Stimulated activated naive CD4-positive, alpha-beta T cell (primary cell): ENCODE measurements at places on chromosomes 2 and 18.
A peak's percentile ranks its signal among the peaks of the same experiment; 100 is the strongest.

- no peak for DNase-seq
These were observed 1057.5 kb upstream of the FAM98A start for GRCh38 chr2:34656632-34657031.

- no peak for DNase-seq
These were observed at the start of gene CCDC178 for GRCh38 chr18:33440060-33441043. Gene CCDC178 (minus strand): TSS chr18:33440721. CDS start chr18:33412088, 28,633 bp downstream.

DNA sequence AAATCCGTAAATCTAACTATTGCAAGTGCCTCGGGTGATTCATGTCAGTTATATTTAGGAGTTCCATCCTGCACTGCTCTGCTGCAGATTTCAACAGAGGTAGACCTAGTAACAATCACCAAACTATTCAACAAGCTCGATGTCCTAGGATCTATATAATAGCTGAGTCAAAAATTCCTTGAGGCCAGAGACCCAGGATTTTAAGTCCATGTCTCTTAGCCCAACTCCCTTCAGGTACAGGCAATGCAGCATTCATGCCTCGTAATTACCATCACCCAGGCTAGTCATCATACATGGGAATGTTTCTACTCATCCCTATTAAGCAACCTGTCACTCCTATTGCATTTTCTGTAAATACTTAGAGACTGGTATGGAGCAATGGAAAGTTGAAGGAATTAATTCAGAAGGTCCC, 729 bp downstream of the TM4SF20 start:
- DNase-seq, result no peak

GRCh38 chr2:182553483-182553882, 126.6 kb upstream of the PDE1A start:
- no peak for DNase-seq

DNA sequence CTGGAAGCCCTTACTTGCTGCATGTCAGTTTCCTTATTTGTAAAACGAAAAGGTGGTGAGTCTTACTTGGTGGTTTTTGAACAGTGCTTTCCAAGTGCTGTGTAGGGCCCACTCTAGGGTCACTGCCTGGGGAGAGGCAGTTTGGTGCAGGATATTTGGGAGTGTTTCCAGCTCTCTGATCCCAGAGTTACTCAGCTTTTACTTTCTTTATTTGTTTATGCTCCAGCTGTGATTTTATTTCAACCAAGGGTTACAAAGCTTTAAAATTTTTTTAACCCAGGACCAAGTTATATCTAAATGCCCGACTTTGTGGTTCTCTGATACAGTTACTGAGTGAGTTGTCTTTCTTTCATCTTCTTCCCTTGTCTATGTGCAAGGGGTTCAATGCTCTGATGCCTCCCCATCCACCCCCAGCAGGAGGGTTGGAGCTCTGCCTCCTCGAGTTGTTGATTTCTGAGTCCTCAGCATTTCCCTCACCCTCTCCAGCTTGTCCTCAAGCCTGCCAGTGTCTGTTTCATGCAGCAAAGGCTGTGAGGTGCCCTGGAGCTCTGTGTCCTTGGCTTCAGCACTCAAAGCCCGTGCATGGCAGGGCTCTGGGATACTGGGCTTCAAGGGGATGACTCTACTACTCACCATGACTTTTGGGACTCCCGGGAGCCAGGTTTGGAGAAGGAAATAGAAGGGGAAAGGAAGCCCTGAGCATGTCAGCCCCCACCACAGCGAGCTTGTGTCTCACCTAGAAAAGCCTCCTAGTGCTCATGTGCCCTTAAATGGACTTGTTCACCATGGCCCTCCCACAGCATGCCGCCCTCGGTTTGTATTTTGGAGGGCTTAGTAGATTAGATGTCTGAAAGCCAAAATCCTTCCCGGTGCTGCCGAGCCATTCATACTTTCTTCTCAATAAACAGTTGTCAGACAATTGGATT, 236.8 kb downstream of the SETBP1 start:
- DNase-seq, result no peak

- DNase-seq, result no peak
These were observed 226.2 kb downstream of the CCDC74A start for GRCh38 chr2:131753640-131754561.

- DNase-seq, result no peak
These were observed 1062.6 kb downstream of the LRP1B start for GRCh38 chr2:141068053-141068682.

- no peak for DNase-seq
These were observed 469.3 kb upstream of the RAB12 start for GRCh38 chr18:8139891-8140406.

- no peak for DNase-seq
These were observed 49.9 kb upstream of the TAF1B start for GRCh38 chr2:9793156-9793917.

GRCh38 chr2:39875914-39876267, 96.8 kb upstream of the THUMPD2 start:
- no peak for DNase-seq

- no peak for DNase-seq
These were observed 89.9 kb downstream of the MTA3 start for GRCh38 chr2:42658306-42658705.

- no peak for DNase-seq
These were observed 544 bp downstream of the EVA1A start for GRCh38 chr2:75560022-75560767.

DNA sequence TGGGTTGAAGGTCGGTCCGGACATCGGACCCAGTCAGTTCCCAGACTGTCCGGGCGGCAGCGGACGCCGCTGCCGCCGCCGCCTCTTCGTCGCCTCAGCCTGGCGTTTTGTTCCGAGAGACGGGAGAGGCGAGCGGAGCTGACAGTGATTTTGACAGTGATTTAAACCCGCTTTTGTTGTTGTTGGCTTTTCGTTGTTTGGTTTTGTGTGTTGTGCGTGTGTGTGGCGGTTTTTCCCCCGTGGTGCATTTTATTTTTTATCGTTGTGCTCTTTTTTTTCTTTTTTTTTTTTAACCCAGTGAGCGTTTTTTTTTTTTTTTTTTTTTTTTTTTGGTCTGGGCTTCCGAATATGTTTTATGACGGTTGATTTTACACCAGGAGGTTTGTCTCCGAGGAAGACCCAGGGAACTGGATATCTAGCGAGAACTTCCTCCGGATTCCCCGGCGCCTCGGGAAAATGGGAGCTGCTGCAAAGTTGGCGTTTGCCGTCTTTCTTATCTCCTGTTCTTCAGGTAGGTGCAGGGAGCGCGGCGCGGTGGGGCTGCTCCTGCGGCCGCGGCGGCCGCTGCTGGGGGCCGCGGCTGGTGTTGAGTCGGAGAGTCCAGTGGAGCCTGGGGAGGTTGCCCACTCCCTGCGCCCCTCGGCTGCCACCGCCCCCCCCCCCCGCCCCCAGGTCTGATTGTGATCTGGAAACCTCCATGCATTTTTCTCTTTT, at the start of gene ACVR2A:
Gene ACVR2A, plus strand, starts transcription at position 333 of the 714 bp plus-strand sequence. Its CDS starts 124 bp downstream, at position 457.
- DNase-seq, result peak; percentile 47

DNA sequence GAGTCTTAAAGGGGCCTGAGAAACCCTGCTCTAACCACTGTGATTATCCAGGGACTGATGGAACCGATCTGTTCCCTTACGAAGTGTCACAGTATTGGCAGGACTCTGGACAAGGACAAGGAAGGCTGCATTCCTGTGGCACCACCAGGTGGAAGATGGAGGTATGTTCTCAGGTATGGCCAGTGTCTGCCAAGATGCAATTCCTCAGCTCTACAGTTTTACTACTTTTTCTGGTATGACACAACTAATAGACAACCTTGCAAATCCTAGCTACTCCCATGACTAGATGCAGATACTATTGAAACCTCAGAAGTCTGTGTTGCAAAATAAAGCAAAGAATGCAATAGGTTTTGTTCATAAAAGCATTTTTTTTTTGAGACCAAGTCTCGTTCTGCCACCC, 14.6 kb downstream of the RAB31 start:
- DNase-seq, result no peak

DNA sequence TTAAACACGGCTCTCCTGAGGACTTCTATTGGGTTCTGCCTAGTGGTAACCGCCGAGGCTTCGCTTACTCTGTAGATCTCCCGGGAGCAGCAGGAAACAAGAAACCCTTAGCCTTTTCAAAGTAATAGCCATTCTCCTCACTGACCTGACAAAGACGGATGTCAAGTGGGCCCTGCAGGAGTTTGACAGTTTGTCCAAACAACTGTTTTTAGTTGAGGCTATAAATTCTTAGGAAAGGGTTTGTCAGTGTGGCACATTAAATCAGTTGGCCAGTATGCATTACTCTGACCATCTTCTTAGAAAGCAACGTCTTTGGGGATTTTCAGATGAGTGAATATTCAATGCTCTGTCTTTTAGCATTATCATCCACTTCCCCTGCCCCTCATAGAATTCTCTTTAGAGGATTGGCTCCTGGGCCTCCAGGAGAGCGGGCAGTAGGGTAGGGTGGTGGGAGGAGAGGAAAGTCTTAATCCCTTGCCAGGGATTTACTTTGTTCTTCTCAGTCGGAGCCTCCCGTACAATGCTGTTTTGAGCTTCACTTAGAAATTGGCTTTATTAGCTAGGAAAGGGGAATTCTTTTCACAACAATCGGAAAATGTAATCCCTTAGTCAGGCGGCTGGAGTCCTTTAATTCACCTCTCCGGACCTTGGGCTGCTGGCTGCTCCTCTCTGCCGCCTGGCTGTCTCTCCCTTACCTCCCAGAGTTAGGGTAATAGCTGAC, 13.3 kb upstream of the C18orf32 start:
- no peak for DNase-seq

DNA sequence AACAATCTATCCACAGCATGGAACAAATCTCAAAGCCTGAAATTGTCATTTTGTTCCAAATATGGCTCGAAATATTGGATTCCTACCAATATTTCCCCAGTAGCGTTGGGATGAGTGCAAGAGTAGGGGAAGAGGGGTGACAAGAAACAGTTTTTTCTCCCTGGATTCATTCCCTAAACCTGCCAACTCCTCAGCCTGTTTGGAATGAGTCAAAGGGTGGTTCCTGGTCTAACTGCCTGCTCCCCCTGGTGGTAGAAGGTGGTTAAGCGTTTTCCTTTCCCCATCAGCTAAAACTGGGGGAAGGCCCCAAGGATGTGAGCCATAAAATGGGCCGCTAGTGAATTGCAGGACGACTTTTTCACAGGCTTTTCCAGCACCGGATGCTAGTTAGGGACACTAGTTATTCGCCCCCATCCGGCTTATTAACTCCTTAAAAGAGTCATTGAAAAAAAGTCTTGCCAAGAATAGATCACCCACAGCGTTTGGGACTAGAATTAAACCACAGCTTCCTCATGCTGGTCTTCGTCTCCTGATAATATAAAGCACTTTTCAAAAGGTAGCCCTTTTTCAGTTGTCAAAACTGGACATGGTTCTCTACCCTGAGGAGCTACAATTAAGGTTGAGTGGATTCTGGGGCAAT, 72.5 kb downstream of the DHRS9 start:
- DNase-seq, result peak; percentile 27

DNA sequence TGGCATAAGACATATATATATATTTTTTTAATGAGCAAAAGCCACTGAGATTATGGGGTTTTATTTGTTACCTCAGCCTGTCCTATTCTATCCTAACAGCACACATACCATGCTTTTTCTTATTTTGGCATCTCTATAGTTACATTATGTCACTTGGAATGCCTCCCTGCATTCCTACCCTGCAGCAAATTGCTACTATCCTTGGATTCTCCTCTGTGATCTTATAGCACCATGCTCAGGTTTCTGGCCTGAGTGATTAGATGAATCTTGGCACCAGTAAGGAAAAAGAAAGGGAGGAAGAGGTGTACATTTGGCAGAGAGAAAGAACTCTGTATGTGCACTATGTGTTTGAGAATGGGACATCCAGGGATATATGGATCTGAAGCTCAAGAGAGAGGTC, 86.3 kb upstream of the PELI1 start:
- no peak for DNase-seq

DNA sequence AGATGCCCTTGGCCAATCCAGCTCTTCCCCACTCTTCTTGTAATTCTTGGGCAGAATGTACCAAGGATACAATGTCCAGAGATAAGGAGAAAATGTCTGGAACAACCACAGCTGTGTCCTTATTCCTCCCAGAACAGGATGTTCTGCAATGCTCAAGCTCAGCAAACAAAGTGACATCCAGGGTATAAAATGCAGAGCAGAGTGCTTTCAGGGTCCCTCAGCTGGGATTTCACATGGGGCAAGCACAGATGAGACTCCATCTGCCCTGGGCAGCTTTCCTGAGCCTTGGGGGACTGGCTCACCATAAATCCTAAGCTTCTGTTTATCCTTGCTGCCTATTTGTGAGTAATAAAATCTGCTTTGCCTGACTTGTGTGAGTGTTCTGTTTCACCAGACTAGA, 127.4 kb downstream of the VAPA start:
- DNase-seq, result no peak

- no peak for DNase-seq
These were observed 1.6 kb upstream of the POLI start for GRCh38 chr18:54267701-54268100.

- DNase-seq, result no peak
These were observed 27.4 kb downstream of the ADI1 start for GRCh38 chr2:3491716-3492474.

- DNase-seq, result peak; percentile 70
These were observed 13.2 kb downstream of the NABP1 start for GRCh38 chr2:191691016-191691735.

DNA sequence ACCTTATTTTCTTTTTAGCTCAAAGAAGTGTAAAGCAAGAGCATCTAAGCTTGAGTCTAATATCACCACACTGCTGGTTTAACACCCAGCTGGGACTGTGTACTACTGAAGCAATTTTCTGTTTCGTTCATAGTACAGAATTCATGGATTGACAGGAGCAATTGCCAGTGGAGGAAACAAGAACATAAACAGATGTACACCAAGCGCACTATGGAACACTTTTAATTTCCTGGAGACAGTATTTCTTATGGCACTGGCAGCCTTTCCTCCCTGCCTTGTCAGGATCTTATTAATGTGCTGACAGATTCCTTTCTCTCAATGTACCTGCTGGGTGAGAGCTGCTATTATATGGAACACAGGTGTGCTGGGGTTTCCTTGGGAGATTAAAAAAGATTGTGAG, 4.2 kb upstream of the LANCL1 start:
- DNase-seq, result no peak

DNA sequence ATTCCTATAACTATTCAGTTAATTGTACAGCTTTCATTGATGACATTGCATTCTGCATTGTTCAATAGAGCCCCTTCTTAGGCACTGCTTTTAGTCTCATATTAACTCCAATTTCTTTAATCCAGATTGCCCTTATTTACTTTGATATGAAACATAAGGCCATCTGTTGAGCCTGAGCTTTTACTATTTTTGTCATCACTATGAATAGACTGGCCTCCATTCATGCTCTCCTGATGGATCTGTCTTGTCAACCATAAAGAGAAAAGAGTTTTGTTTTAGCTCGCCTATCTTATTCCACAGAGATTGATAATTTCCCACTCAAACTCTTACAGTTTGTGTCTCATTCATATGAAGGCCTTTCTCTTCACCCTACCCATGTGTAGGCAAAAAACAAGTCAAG, 159.2 kb upstream of the DTNA start:
- DNase-seq, result no peak

- DNase-seq, result no peak
These were observed 6.3 kb downstream of the B3GNT2 start for GRCh38 chr2:62202019-62202722.
